H9 (cell line): ENCODE measurements at places on chromosomes 16 and 17.

DNA sequence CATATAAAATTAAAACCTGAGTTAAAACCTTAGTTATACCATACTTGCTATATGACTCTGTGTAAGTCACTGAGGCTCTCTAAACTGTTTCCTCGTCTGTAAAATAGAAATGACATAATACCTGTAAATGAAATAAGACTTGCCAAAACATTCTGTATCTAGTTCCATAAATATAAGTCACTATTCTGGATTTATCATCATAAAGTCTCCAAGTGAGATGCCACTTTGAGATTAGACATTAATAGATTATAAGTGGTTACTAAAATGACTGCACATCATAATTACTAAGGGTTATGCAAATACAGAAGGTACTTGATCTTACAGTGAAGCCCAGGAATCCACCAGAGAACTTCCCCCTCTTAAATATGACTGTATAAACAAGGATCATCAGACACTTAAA, 12.0 kb upstream of the BRIP1 start:
- H3K4me1 ChIP-seq, result no peaks in the 10 kb centered on the region
- H3K4me3 ChIP-seq, result no peak overlapping the region
- H3K36me3 ChIP-seq, result peaks cover 45% of the 10 kb centered on the region
- no peak overlapping the region for H3K27ac ChIP-seq

- H3K4me1 ChIP-seq, result peaks cover under 1% of the 10 kb centered on the region; the same call in 1 of the 2 replicates
- H3K27me3 ChIP-seq, result no peaks in the 10 kb centered on the region
- no peak overlapping the region for H3K27ac ChIP-seq
Observed at GRCh38 chr16:1823821-1824220, 2.8 kb downstream of the HAGH start.

- no peaks in the 10 kb centered on the region; the same call in 1 of the 2 replicates for H3K4me1 ChIP-seq
- no peak for DNase-seq
- no peaks in the 10 kb centered on the region for H3K27me3 ChIP-seq
- no peaks in the 10 kb centered on the region for H3K36me3 ChIP-seq
Observed at GRCh38 chr17:66526827-66527226, 224.4 kb downstream of the PRKCA start.

DNA sequence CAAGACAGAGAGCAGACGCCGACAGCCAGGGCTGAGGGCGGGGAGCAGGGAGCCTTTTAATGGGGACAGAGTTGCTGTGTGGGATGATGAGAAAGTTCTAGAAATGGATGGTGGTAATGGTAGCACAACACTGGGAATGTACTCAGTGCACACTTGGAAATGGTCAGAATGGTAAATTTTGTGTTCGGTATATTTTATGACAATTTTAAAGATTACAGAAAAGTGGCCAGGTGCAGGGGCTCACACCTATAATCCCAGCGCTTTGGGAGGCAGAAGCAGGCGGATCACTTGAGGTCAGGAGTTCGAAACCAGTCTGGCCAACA, 243.2 kb upstream of the CIBAR2 start:
- H3K27ac ChIP-seq, result no peak overlapping the region
- H3K4me1 ChIP-seq, result no peaks in the 10 kb centered on the region
- DNase-seq, result no peak
- peaks cover 9% of the 10 kb centered on the region for H3K36me3 ChIP-seq
- H3K27me3 ChIP-seq, result no peaks in the 10 kb centered on the region

DNA sequence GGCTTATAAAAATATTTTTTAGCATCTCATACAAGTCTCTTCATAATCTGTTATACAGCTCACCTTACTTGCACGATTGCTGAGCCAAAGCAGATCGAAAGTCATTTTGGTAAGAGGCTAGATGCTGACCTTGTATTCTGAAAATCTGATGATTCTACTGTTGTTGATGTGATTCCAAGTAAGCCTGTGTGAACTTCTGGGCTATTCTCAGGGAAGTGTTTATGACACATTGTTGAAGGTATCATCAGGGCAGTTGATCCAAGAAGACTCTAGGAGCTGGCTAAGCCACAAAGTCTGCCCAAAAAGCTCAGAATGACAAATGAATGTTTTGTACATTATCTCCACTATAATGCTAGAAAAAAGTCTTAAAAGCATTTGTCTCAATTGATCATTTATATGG, 16.0 kb downstream of the OMG start:
- H3K4me1 ChIP-seq, result no peaks in the 10 kb centered on the region; the same call in 1 of the 2 replicates
- peaks cover 24% of the 10 kb centered on the region for H3K36me3 ChIP-seq
- no peak overlapping the region for H3K27ac ChIP-seq
- no peak for DNase-seq
- no peaks in the 10 kb centered on the region for H3K27me3 ChIP-seq

DNA sequence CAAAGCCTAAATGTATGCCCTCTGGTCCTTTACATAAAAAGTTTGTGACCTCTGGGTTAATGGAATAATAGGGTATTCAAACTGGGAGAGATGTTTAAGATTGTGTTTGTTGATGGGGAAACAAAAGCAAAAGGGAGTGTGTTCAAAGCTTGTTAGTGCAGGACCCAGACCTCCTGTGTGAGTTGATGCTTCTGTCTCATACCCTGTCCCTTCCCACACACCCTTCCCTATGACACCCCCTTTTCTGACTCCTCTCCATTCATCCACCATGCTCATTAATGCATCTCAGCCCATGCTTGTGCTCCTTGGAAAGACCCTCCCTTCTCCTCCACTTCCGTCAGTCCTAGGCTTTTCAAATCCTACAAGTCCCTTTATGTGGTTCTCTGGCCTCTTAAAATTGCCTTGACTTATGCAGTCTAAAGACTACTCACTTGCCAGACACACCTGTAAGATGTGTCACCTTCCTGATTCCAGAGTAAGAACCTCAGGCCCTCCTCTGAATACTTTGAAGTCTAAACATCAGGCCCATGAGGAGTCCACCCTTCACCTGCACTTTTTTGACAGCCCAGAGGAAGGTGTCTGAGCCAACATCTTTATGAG, 128.0 kb upstream of the CACNG5 start:
- H3K27ac ChIP-seq, result no peak overlapping the region
- no peak overlapping the region for H3K4me3 ChIP-seq
- H3K27me3 ChIP-seq, result no peaks in the 10 kb centered on the region
- no peaks in the 10 kb centered on the region for H3K36me3 ChIP-seq
- H3K4me1 ChIP-seq, result 0 out of 2 replicates have a peak, but pooled peaks cover 3% of the 10 kb centered on the region

GRCh38 chr17:83176623-83177583, 97.5 kb downstream of the METRNL start:
- DNase-seq, result no peak
- H3K27ac ChIP-seq, result no peak overlapping the region
- no peak overlapping the region for H3K4me3 ChIP-seq
- no peaks in the 10 kb centered on the region for H3K4me1 ChIP-seq
- H3K27me3 ChIP-seq, result no peaks in the 10 kb centered on the region

DNA sequence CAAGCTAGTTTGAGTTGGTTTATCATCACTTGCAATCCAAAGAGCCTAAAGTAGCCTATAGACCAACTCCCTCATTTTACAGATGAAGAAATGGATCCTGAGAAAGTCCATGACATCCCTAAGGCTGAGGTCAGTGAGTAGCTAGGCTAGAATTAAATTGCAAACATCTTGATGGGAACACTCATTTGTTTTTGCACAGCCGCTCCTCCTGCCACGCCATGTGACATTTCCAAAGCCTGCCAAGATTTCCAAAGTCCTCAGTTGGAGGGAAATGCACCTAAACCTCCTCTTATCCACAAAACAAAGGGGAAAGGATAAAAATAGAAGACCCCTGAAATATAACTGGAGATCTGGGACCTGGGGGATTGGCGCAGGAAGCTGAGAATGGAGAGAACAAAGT, 15.0 kb downstream of the TMEM92 start:
- no peak for DNase-seq
- H3K27ac ChIP-seq, result no peak overlapping the region
- H3K4me3 ChIP-seq, result no peak overlapping the region
- H3K27me3 ChIP-seq, result no peaks in the 10 kb centered on the region; the same call in 1 of the 2 replicates
- H3K36me3 ChIP-seq, result no peaks in the 10 kb centered on the region
- H3K4me1 ChIP-seq, result peaks cover 5% of the 10 kb centered on the region; the same call in 1 of the 2 replicates
